ENCODE measurements at places on chromosomes 16 and 17.

DNA sequence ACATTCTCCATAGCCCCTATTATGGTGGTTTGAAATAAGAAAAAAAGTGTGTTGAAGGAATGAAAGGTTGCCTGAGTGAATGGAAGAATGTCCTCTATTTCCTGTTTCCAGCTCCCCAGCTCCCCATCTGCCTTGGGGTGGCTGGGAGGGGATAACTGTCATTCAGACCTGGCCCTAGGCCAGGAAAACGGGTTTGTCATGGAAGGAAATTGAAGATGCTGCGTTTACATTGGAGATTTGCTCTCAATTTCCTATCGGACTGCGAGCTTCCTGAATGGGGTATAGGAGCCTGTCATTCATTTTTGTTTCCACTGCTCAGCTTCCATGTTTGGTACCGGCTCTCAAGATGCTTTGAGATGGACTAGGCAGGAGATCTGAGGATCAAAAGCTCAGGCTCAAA, 2.2 kb upstream of the FZD2 start:
- no peak for DNase-seq

- no peak for DNase-seq
Measured at GRCh38 chr17:46013502-46014165, 14.6 kb downstream of the STH start.

DNA sequence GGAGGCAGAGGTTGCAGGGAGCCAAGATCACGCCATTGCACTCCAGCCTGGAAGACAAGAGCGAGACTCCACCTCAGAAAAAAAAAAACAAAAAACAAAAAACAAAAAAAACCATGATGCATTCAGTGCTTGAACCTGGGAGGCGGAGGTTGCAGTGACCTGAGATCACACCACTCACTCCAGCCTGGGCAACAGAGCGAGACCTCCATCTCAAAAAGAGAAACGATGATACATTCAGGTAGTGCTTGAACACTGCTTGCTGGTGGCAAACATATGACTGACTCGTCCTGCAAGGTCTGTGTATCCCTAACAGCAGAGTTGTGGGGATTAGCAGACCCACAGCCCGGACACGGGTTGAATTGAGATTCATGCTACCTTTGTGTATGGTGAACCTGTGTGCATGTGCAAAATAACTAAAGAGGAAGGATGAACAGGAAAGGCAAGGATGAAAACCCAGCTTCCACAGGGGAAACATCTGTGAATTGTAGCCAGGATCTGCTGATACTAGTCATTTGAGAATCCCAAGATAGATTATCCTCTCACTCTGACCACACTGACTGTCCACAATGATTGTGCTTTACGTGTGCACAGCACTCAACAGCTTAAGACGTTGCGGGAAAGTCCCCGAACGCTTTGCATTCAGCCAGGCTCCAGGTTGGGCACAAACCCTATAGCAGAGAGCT, 52.4 kb upstream of the MRPS23 start:
- DNase-seq: no peak

DNA sequence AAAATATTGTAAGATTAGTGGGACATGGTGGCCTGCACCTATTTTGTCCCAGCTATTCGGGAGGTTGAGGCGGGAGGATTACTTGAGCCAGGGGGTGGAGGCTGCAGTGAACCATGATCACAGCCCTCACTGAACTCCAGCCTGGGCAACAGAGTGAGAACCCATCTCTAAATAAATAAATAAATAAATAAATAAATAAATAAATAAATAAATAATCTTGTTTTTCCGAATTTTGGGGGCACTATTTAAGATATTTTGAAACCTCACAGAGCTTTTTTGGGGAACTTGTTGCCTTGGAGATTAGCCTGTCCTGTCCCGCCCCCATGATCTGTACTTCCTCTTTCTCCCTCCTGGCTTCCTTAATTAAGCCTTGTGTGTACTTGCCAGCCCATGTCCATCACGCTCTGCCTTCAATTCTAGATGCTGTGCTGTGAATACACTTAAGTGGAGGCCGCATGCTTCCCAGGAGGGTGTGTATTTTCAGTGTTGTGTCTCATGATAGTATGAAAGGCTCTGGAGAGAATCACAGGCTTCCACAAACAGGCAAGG, 4.4 kb downstream of the LGALS9 start:
- DNase-seq: no peak

All from T-helper 9 cell (primary cell).